ENCODE measurements at places on chromosomes 16 and 17. TPM values are rescaled to one million over a fixed set of nuclear protein-coding genes. Genes with fewer than 3 reads are reported as not detected.

The TMC8 gene
- 0.18 TPM for total RNA-seq

The GUCY2D gene
- total RNA-seq, result 0.62 TPM

The SCN4A gene
- 0.08 TPM for total RNA-seq

The NEUROD2 gene
- total RNA-seq, result not detected

The TNFRSF17 gene
- total RNA-seq, result not detected

The CSF3 gene
- 1.8 TPM for total RNA-seq

The TUBG2 gene
- 23.3 TPM for total RNA-seq

The SLC16A6 gene
- total RNA-seq, result 0.49 TPM
